ENCODE measurements at places on chromosomes 13 and 19.

- DNase-seq = no peak
Measured at GRCh38 chr13:27869436-27870095, 50.2 kb upstream of the PDX1 start.

GRCh38 chr19:45591004-45591637 lies 6.5 kb upstream of the OPA3 start:
- DNase-seq = no peak

DNA sequence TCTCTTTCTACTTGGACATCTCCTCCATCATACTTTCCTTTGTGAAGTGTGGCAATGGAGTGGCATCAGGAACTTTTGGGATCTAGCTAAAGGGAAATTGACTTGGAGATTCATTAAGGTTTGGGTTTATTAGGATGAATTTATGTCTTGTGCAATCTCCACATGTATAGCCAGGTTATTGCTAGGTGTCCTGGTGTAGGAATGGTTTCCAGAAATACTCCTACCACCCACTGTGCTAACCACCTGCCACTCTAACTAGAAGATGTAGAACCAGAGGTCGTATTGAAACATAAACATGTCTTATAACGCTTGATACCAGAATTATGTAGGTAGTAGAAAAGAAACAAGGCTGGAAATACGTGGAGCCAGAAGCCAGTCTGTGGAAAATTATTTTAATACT lies 38.1 kb upstream of the MED4 start:
- DNase-seq = no peak

DNA sequence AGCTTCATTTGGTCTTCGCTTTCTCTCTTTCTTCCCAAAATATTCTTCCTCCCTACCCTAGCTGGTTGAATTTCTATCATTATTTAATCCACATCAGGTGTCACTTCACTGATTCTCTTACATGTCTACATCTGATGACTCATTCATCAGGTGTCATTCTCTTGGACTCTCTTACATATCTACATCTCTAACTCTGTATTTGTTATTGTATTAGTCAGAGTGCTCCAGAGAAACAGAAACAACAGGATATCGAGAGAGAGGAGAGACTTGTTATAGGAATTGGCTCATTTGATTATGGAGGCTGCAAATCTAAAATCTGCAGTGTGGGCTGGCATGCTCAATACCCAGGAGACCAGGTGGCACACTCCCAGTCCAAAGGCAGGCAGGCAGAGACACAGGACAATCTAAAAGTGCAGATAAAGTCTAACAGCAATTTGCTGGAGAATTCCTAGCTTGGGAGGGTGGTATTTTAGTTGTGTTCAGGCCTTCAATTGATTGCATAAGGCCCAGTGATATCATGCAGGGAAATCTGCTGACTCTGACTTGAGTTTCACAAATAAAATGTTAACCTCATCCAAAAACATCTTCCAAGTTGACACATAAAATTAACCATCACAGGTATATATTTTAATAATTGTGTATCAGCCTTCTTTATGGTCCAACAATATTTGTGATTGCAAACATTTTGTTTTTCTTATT lies 541.4 kb upstream of the SLITRK5 start:
- DNase-seq = no peak

- no peak for DNase-seq
Measured at GRCh38 chr13:110200276-110200870, 106.6 kb downstream of the COL4A1 start.

DNA sequence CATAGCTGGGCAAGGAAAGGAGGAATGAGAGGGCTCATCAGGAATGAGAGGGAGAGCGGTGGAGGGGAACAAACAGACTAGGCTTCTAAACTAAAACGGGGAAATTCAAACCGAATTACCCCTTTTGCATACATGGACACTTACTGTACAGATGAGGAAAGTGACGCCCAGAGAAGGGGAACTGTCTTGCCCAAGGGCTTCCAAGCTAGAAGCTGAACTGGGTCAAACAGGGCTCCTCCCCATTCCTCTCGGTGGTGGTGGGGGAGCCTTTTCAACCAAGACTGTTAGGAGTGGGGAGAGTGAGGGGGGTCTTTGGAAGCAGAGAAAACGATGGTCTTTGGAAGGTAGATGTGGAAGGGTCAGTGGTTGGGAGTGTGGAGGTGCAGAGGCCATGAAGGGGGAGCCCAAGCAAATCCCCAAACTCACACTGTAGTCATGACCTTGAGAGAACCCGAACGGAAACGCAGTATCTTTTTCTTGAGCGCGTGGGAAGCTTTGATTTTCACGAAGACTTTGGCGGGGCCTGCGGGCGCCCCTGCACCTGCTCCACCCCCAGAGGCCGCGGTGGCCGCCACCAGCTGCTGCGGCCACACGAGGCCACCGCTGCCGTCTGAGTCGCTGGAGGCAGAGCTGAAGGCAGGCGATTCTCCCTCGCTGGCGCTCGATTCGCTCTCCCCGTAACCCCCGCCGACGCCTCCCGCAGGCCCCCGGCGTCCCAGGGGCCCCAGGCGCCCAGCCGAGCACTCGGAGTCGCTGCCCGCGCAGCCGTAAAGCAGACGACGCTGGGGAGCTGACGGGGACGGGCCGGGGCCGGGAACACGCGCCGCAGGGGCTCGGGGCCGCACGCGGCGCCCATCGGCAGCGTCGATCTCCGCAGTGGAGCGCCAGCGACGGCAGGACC lies 12.3 kb upstream of the GNG8 start:
- DNase-seq = peak; percentile 77

DNA sequence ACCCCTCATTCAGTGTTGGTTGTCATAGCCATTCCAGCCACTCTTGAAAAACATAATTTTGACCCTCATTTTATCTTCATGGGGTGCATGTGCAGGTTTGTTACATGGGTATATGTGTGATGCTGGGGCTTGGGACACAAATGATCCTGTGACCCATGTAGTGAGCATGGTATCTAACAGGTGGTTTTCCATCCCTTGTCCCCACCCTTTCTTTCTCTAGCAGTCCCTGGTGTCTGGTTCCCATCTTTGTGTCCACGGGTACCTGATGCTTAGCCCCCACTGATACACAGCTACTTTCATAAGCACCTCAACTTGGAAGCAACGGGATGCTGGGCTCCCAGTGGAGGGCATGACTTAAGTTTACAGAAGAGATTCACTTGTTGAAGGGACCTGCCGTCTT lies 373.5 kb downstream of the UQCRFS1 start:
- no peak for DNase-seq

DNA sequence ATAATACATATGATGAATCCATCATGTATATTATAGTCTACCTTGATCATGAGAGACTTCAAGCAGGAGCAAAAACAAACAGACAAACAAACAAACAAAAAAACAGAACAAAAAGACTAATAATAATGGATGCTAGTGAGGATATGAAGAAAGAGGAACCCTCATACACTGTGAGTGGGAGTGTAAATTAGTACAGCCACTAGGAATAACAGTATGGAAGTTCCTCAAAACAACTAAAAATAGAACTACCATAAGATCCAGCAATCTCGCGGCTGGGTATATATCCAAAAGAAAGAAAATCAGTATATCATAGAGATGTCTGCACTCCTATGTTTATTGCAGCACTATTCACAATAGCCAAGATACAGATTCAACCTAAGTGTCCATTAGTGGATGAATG lies 7.0 kb upstream of the DLEU7 start:
- DNase-seq = peak; percentile 56

DNA sequence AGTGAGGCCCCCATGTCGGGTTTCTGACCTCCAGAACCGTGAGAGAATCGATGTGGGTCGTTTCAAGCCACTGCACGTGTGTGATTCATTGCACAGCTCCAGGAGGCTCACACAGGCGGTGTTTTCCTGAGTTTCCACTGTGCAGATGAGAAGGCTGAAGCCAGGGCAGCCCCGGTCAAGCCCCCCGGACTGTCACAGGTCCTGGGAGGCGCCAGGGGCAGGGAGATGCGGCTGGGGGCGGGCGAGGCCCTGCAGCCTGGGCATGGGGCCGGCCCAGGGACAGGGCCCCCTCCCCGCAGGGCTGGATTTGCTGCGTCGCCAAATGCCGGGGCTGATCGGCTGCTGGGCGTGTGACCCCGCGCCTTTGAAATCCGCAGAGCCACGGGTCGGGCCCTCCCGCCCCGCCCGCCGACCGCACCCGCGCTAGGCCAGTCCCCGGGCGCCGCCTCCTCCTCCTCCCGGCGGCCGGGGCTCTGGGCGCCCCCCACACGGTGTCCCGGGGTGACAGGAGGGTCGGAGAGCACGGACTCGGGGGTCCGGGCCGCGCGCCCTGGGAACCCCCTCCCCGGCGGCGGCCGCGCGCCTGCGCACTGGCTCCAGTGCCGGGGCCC lies 9.9 kb upstream of the MKNK2 start:
- no peak for DNase-seq

GRCh38 chr19:54662730-54663129 lies at the start of gene LILRB4:
TSS of gene LILRB4 (plus strand) at chr19:54662985. CDS start at chr19:54663034, 49 bp downstream.
- peak; percentile 94 for DNase-seq

DNA sequence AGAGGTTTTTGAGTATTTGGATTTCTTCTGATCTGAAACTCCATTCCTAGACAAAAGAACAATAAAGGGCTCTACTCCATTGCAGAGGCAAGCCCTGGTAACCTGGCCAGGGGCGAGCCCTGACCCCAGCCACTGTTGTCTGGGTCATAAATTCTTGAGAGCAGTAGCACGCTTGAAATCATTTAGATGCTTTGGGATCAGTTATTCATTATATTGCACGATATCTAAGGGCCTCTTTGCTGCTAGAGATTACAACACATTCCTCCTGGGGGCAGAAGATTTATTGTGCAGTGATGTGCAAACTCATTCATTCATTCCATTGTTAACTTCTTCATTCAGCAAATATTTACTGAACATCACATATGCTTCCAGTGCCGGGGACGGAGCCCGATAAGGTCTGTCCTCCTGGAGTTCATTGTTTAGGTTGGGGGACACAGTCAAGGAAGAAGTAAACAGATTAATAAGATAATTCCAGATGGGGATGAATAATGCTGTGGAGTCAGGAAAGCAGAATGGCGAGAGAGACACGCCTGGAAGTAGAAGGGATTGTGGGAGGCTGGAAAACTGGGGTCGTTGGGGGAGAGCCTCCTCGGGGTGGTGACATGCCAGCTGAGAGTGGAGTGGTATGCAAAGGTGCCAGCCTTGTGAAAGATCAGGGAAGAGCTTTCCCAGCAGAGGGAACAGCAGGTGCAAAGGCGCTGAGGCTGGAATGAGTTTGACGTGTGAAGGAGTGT lies 34.9 kb downstream of the SIPA1L3 start:
- no peak for DNase-seq

DNA sequence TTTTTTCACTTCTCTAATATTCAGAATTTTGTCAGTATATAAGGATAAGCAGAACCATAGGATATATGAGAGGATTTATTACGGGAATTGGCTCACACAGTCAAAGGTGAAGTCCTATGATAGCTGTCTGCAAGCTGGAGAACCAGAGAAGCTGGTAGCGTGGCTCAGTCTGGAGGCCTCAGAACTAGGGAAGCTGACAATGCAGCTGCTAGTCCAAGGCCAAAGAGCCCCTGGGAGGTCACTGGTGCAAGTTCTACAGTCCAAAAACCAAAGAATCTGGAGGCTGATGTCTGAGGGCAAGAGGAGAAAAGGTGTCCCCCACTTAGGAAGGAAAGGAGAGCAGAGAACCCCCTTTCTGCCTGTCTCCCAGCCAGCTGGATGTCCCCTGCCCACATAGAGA lies 114.4 kb downstream of the RNF17 start:
- no peak for DNase-seq

DNA sequence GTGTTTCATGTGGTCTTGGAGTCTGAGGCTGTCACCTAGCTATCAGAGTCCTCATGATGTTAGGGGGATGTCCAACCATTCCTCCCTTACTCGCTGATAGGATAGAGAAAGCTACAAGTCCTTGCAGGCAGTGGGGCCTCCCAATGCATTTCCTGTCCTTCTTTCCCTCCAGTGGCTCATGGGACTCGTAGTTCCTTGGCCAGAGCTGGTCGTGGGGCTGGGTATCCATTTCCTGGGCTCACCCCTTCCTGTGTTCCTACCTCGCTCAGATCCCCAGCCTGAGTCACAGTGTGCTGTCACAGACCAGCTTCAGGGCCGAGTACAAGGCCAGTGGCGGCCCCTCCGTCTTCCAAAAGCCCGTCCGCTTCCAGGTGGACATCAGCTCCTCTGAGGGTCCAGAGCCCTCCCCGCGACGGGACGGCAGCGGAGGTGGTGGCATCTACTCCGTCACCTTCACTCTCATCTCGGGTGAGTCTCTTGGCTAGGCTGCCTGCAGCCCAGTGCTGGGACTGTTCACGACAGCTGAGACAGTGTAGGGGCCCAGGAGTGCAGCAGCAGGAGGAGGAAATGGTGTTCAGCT lies 19.1 kb downstream of the TMEM150B start:
- no peak for DNase-seq

DNA sequence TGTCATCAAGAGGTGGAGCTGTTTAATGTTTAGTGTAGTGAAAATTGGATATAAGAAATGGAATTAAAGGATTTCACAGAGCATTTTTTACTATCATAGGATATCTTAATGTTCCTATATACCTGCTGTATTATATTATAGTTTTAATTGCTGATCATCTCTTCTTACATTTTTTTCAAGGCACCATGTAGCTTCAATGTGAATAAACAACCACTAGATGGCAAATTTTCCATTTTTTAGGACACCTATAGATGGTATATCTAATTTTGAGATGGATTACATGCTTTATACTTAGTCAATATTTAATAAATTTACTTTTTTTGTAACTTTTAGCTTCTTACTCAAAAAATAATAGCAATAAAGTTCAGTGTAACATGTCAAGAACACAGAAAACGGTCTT lies 9.0 kb upstream of the ATXN8OS start:
- DNase-seq = no peak

DNA sequence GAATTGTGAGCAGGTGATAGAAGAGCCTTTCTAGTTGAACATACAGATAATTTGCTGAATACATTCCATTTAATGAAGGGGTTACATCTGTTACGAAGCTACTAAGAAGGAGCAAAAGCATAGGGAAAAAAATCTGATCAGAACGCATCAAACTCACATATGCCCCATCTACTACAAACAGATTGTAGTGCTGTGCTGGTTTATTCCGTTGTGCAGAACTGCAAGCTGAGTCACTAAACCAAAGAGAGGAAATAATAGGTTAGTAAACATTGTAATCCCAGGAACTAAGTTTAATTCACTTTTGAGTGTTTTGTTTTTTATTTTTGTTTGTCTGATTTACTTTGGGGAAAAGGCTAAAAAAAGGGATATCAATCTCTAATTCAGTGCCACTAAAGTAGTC lies 136.3 kb downstream of the CDK8 start:
- no peak for DNase-seq

DNA sequence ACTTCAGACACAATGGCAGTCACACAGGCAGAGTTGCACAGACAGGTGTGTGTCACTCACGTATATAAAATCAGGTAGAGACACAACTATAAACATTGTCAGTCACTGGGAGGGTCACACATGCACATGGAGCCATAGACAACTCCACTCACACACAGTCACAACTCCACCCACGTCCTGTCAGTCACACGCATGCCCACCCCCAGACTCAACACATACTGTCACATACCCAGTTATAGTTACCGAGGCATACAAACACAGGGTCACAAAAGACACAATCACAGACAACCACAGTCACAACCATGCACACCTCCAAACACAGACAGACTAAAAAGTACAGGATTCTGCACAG lies 1.5 kb downstream of the NUMBL start:
- DNase-seq = no peak

- DNase-seq = no peak
Measured at GRCh38 chr13:30576528-30576927, 41.2 kb upstream of the USPL1 start.
